Regular cardiac myocyte (primary cell): ENCODE measurements at places on chromosomes 1 and 21. TPM values are rescaled to one million over a fixed set of nuclear protein-coding genes. Genes with fewer than 3 reads are reported as not detected.

BEND5 gene
- total RNA-seq = under 0.01 and 0.28 TPM in 2 replicates

RHBDL2 gene
- total RNA-seq = 1.2 and 1.4 TPM in 2 replicates

LMX1A gene
- not detected in 2 replicates for total RNA-seq

ZSWIM5 gene
- 0.77 and 2.5 TPM in 2 replicates for total RNA-seq

C1orf56 gene
- 1.5 and 1.7 TPM in 2 replicates for total RNA-seq

HES3 gene
- not detected in 2 replicates for total RNA-seq

ZNF648 gene
- not detected in 2 replicates for total RNA-seq

CFAP107 gene
- total RNA-seq = not detected in 2 replicates

XKR8 gene
- 3.4 and 5.2 TPM in 2 replicates for total RNA-seq

VCAM1 gene
- 0.58 and 5.4 TPM in 2 replicates for total RNA-seq

LRIF1 gene
- 8.1 and 10.1 TPM in 2 replicates for total RNA-seq

IL19 gene
- total RNA-seq = 0.28 TPM in 1 of 2 replicates, not detected in the other

PRDM2 gene
- total RNA-seq = 4.5 and 5.4 TPM in 2 replicates

FNDC7 gene
- total RNA-seq = under 0.01 and 0.28 TPM in 2 replicates

SLAMF1 gene
- not detected in 2 replicates for total RNA-seq

DNAJC6 gene
- 4.8 and 8.7 TPM in 2 replicates for total RNA-seq

CHI3L2 gene
- 1.5 and 20.9 TPM in 2 replicates for total RNA-seq
